ENCODE measurements at places on chromosomes 6 and 20.

- DNase-seq = no peak
Observed at GRCh38 chr20:11214256-11214840, 540.5 kb upstream of the JAG1 start.

GRCh38 chr6:20846602-20847028, 312.4 kb downstream of the CDKAL1 start:
- DNase-seq = no peak

- DNase-seq = no peak
Observed at GRCh38 chr6:82227770-82228169, 19.8 kb downstream of the IBTK start.

DNA sequence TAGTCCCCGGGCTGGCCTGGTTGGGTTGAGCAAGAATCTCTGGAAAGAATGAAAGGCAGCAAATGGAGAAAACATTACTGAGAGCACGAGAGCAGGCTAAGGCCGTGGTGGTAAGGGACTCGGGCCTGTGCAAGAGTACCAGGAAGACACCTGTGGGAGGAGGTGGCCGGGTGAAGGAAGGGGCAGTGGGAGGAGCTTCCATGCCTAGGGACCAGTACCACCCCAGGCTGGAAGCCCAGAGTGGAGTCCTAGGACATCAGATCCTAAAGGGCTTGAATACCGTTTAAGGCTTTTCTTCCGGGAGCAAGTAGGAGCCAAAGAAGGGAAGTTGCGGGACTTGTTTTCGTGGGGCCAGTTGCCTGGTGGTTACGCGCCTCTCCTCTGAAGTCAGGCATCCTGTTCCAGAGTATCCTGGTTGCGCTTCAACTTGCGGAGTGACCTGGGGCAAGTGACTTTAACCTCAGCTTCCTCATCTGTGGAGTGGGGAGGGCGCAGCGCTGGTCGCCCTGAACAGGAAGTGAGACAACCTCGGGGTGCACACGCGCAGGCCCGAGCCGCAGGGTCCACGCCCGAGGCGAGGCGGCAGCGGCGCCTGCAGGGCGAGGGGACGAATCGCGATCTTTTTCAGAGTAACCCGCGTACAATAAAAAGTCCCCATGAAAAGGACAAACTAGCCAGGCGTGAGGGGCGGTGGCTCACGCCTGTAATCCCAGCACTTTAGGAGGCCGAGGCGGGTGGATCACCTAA, 1.1 kb upstream of the TPD52L2 start:
- peak; percentile 55 for DNase-seq

DNA sequence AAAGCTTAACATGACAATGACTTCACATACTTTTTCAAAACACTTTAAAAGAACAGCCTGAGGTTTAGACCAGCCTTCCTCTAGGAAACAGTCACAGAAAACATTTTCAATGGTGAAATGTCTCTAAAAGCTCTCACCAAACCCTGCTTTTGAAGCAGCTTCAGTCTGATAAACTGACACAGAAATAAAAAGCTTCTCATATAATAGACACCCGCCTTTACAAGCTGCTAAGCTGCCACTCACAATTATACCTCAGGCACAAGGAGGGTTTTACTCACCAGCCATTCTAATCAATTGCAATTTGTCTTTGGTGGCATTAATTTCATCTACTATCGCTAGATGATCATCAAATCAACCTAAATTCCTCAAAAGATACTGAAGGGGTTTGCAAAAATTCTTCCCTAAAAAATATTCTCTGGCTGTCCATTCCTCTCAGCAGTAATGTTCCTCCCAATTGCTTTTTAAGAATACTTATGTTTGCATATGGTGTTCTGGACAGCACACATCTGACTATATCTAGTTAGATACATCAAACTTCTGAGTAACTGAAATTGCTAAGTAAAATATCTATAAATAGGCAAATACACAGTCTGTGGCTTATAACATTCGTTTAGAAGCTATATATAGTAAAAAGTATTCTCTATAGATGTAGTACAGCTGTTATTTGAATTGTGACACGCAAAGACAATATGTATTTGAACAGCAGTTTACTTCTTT, 29.4 kb downstream of the KIF13A start:
- no peak for DNase-seq

DNA sequence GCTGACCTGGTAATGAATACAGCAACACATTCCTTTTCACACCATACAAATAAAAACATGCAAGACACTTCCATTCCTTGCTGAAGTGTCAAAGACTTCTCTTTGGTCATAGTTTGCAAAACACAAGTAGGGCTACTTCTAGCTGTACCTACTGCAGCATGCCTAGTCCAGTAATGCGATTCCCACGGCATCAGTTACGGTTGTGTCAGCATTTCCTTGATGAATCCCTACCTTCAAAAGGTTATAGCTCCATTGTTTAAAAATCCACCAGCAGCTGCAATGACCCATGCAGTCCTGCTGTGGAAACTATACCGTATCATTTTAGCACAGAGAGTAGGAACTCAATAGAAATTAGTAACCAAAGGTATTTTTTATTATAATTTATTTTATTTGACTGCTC, 1371.5 kb downstream of the EPHA7 start:
- DNase-seq = no peak

DNA sequence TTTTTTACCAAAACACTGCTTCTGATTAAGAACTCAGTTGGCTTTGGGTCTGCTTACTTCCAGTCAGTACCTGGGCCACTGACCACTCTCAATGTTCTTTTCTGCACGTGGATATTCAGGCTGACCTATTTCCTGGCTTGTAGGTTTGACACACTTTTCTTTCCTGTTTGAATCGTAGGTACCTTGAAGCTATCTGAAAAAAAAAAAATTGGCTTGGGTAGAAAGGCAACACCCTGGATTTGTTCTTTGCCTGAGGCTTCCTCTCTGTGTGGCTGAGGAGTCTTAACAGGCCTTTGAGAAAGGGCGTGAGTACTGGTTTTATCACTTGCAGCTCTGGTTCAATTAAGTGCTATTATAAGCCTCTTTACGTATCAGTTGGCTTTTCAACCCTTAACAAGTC, 60.6 kb upstream of the IL20RA start:
- no peak for DNase-seq

DNA sequence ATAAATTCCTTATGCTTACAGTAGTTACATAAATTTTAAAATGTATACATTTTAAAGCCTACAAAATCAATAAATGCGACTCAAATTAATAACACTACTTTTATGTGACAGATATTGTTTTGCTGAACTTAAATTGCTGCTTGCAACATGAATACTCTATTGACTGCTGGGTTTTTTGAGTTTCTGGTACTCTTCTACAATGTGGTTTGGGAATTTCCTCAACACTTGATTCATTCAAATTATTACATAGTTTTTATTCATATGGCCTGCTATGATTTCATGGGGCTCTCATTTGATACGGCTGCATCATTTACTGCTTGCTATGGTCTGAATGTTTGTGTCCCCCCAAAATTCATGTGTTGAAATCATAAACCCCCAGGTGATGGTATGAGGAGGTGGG, 2.3 kb upstream of the TXLNB start:
- DNase-seq = no peak

DNA sequence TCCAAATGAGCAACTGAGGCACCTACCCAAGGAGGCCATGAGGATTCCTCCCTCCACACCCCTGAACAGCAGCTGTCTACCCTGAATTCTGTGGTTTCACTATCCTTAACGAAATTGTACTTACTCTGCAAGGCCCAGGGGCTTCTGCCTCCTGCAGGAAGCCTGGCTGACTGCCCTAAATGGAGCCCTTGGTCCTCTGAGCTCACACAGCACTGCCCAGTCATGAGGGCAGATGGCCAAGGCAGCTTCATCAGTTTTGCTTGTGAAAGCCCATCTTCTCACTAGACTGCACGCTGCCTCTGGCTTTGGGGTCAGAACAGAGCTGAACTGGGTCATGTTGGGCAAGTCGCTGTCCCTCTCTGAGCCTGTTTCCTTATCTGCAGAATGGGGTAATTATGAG, 26.4 kb upstream of the SIRPA start:
- DNase-seq = no peak

DNA sequence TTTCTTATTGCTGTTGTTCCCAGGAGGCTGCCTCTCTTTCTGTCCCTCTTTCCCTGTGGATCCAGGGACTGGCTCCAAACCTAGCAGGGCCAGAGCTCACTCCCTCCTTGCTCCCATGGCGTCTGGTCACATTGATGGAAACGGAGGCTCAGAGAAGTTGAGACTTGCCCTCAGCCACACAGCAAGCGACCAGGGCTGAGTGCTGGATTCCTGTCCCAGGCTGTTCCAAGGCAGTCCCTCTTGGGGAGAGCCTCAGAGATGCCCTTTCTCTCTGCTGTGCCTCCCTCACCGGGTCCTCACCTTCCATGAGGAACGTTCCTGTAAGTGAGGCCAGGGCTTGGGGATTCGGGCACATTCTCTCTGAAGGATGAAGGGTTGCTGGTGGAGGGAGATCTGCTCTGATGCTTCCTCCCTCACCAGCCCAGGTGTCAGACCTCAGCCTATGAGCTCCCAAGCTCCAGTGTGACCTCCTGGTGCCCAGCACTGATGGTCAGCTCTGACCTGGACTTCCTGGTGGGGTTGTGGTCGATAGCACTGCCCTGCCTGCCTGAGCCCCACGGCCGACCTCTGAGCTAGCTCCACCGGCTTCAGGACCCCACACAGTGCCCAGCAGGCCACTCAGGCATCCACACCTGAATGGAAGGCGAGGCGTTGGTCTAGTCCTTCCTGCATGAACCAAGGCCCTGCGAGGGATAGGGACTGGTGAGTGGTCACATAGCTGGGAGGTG, 26.8 kb downstream of the SUN5 start:
- DNase-seq = no peak

DNA sequence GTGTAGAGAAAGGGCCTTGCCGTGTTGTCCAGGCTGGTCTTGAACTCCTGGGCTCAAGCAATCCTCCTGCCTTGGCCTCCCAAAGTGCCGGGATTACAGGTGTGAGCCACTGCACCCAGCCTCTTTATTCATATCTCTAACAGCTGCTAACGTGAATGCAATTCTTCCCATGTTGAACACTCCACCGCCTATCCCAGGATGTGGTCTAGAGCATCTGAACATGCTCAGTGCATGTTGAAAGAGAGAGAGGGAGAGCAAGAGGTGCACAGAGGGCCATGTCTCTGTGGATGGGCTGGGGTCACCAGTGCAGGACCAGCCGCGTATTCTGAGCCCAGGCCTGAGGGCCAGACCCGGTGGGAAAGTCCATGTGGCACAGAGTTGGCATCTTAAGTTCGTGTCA, 12.8 kb downstream of the TUBB2A start:
- no peak for DNase-seq

DNA sequence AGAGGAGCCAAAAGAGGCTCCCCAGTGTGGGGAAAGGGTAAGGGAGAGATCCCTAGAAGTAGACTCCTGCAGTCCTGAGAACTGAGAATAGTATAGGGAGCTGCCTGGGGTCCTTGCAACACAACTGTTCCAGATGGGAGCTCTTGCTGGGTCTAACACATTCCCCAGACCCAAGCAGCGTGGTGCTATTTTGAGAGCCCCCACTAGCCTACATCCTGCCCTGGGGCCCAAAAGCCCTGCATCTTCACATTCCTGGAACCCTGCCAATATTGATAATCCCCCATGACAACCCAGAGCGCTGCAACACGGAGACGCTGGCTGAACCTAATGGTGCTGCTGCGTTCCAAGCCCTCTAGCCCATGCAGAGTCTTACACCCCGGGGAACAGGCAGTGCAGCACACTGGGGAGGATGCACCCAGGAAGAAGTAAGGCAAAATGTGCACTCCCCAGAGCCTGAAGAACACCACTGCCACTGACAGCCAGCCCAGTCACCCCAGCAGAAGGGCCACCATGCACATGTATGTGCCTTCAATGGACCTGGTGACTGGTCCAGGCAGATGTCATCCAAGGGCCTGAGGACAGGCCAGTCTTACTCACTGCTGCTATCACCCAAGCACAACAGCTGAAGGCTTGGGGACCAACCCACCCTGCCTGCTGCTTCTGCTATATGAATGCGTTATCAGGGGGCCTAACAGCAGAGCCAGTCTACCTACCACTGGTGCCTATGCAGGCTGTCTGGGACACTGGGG, 7.0 kb upstream of the RNF217 start:
- DNase-seq = no peak

GRCh38 chr6:37210313-37210968, 40.5 kb downstream of the PIM1 start:
- peak; percentile 42 for DNase-seq

DNA sequence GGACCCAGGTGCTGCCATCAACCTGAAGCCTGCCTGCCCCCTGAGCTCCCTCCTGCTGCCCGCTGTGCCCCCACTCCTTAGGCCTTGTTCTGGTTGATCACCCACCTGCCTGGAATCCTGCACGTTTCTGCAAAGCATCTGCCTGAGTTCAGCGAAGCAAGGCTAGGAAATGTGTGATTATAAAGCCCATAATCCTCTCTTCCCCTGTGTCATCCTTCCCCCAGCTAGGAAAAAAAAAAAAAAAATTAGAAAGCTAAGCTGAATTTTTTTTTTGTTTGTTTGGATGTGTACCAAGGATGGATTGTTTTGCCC, 93.2 kb downstream of the FOXA2 start:
- no peak for DNase-seq

GRCh38 chr20:5642155-5642981, 107.8 kb upstream of the SHLD1 start:
- no peak for DNase-seq

- DNase-seq = peak; percentile 51
Observed at GRCh38 chr20:46307139-46307998, 929 bp downstream of the CDH22 start.

GRCh38 chr6:46016063-46016608, 476 bp upstream of the CLIC5 start:
- DNase-seq = no peak

GRCh38 chr20:8414586-8415274, 282.7 kb downstream of the PLCB1 start:
- no peak for DNase-seq

DNA sequence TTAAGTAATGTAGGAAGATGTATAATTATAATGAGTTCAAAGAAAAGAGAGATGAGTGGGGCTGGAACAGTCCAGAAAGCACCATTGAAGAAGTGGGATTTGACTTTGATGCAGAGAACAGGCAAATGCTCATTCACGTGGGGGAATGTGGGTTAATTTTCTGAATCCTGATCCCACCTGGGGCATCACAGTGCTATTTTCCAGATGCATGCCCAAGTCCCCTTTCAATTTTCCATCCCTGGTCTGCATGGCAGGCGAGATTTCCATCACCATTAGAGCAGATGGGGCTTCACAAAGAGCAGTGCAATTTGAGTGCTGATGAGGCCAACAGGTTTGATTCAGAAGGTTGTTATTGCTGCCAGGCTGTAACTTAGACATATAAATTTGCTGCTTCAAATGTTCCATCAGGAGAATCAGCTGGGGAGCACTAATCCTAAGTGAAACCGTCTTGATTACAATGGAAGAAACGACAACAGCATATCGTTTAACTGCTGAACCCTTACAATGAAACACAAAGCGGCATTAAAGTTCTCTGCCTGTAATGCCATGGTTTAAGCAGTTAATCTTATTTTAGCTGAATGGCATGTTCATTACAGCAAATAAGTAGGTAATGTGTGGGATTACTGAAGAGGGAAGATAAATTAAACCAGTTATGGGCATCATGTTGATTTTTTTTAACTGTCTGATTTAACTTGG, 45.2 kb downstream of the OSTM1 start:
- DNase-seq = no peak

GRCh38 chr6:157791450-157791849, 31.6 kb upstream of the SNX9 start:
- no peak for DNase-seq

GRCh38 chr20:45394221-45395113, 13.6 kb upstream of the DBNDD2 start:
- no peak for DNase-seq

- no peak for DNase-seq
Observed at GRCh38 chr6:41055149-41055548, 2.1 kb downstream of the APOBEC2 start.
